ENCODE measurements at places on chromosomes 2 and 18.

- DNase-seq: no peak
Observed at GRCh38 chr2:207408086-207408794, 121.5 kb upstream of the CREB1 start.

DNA sequence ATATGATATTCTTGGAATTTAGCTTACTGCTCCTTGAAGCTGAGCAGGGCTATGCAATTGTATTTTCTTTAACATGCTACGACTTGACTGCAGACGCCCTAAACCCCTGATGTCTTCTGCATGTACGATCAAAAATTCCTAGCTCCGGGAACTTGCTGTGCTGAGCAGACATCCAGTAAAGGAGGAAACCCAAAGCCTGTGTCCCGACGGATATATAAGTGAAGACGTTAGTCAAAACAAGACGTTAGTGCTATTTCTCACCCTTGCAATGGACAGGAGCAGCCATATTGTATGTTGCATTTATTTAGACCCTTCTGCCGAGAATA lies 51.5 kb downstream of the SETBP1 start:
- no peak for DNase-seq

DNA sequence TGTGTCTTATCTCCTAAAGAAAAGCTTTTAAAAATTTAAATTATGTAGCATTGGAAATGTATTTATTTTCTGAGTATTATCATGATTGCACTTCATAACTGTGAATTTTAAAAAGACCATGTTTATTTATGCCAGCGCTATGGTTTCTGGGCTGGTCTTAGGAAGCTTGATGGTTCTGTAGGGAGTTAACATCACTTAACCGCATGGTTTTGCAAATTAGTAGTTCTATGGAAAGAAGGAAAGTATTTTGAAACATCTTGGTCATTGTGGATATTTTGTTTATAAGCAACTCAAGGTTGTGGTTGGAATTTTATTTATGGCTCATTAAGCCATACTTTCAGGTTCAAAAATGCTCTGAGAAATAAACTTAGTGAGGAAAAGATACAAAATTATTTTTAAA lies 549.4 kb downstream of the STK39 start:
- DNase-seq: no peak

DNA sequence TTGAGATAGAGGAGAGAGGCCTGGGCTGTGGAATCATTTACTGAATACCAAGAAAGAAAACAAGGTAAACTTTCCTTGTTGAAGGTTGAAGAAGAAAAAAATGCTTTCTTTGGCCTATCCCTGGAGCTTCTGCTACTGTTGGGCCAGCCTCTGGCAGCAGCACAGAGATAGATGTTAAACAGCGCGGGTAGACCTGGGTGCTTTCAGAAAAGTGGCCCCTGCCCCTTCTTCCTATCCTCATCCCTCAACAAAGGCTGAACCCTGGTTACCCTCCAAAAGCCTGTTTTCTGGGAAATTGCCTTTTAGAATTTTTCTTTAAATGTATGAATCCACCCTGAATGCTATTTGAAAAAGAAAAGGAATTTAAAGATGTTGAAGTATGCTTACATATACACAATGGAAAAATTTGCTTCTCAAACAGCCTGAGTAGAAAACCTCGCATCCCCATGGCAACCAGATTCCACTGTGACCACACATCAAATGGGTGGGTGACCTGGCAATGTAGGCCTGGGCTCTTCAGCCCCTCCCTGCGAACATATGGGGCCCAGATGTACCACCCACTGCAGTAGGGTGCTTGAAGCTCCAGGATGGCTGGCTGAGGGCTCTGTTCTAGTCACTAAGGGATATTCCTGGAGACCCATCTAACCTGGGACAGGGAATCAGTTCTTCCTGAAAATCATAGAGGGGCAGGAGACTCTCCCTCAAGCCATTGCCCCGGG lies 23.4 kb upstream of the CHRNA1 start:
- DNase-seq: no peak

DNA sequence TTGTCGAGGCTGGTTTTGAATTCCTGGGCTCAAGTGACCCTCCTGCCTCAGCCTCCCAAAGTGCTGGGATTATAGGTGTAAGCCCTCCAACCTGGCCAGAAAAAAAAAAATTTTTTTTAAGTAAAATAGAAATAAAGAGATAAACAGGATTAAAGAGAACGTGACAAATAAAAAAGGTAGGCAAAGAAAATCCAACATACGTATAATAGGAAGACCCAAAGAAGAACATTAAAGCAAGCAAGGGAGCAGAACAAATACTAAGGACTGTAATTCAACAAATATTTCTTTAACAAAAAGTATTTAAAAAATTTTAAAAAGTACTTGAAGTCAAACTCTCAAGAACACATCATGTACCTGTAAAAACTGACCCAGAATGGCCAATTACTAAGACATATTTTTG lies 56.4 kb downstream of the PTPN2 start:
- DNase-seq: no peak

GRCh38 chr18:44770641-44771040 lies 90.0 kb downstream of the SETBP1 start:
- DNase-seq: no peak

DNA sequence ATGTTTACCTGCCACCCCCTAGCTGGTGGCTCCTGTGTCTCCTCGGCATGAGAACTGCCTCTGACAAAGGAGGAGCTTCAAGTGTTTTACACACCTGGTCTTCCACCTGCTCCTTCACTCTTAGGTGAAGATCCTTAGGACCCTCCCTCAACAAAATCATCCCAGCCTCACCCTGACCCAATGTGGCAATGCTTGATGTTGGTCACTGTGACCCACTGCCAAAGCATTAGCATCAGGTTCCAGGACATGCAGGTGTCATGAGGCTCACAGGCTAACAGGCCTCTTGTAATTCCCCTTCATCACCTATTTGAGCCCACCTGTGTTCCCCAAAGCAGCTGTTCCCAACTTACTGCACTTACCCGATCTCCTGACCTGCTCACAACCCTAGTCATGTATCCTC lies 9.8 kb downstream of the FZD5 start:
- no peak for DNase-seq

- DNase-seq: no peak
Observed at GRCh38 chr2:112646102-112646719, 472 bp downstream of the SLC20A1 start.

DNA sequence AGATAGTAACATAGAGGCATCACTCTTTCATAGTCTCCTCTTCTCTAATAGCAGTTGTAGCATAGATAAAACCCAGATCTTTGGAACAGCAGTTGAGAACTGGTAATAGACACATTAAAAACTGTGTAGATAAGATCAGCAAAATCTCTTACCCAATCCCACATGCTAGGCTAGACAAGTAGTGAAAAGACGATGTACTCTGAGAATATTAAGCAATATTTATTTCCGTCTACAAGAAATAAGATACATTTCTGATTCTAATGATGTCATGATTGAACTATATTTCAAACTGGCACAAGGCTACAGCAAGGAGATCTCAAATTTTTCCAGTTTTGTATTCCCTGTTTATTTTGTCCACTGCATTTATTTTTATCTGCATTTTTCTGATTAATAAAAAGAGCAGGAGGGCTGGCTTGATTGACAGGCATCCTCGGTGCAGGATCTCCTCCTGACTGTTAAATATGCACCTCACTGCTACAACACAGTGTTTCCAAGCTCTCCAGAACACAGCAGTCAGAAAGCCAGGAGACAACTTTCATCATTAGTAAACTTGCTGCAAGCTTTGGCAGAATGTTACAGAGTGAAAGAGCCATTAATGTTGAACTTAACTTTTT lies 73.3 kb upstream of the ATIC start:
- no peak for DNase-seq

DNA sequence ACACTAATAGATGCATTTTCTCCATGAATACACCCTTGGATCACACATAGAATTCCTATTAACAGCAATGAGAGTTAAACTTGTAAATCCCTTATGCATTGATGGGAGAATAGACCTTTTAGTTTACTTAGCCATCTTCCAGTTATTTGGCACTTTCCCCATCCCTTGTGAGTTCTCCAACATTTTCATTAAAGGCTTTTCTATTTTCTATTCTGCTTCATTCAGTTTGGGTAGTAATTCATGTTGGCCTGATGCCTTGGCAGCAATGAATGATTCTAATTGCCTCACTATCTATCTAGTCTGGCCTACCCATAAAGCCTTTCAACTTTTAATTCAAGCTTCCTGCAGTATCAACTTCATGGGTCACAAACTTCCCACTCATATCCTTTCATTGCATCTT lies 32.3 kb downstream of the TBR1 start:
- DNase-seq: no peak
